ENCODE measurements at places on chromosomes 6 and 20.
A peak's percentile ranks its signal among the peaks of the same experiment; 100 is the strongest.

GRCh38 chr20:6767536-6768227 is at the start of gene BMP2:
Gene BMP2, plus strand, starts transcription at chr20:6767686. Its CDS starts 2,441 bp downstream, at chr20:6770127.
- peak; percentile 52 for DNase-seq

GRCh38 chr20:42218621-42219374 is 600.6 kb upstream of the CHD6 start:
- DNase-seq, result no peak

DNA sequence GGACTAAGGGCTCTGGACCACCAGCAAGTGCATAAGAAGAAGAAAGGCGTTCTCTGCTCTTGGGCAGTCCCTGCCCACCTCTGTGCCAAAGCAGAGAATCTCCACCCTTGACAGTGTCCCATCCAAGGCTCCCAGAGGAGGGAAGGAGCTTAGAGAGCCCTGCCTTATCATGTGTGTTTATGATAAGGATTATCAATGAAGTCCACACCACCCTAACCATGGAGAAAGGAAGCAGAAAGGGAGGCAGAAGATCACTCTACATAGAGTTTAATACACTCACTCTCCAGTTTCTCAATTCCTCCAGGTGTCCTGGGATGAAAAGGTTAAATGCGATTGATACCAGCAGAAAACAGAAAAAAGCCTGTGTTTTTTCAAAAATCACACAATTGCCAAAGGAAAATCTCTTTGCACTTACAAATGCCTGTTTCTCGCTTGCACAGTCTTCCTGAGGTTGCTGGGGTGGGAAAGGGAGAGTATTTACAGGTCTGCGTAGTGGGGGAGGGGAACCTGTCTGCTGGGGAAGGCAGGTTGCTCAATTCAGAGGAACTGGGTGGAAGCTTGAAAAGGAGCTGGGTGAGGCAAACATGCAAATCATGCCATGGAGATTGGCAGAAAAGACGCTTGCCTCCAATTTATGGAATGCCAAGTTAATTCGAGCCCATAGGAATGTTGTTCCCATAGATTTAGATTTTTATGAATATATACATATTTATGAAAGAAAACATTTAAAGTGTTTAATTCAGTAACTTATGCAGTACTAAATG is 104.0 kb downstream of the EYA2 start:
- DNase-seq, result no peak

GRCh38 chr6:157985378-157986155 is 3.9 kb downstream of the SYNJ2 start:
- DNase-seq, result peak; percentile 14

DNA sequence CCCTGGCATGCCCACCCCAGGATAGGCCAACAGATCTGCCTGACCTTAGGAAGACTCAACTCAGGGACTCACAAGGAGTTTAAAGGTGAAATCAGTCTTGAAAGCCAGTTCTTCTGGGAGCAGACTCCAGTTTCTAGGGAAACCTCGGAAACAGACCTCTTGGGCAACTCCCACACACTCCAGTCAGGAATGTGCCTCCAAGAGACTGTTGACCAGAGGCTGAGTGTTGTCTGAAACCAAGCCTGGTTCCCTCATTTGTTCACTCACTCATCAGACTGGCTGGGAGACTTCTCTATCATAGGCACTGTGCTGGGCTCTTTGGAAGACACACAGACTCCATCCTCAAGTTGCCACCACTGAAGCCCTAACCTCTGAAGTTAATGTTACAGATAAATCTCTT is 1.8 kb downstream of the TREM1 start:
- DNase-seq, result no peak

- peak; percentile 10 for DNase-seq
These were observed 82.8 kb downstream of the SLC23A2 start for GRCh38 chr20:4918473-4918872.

DNA sequence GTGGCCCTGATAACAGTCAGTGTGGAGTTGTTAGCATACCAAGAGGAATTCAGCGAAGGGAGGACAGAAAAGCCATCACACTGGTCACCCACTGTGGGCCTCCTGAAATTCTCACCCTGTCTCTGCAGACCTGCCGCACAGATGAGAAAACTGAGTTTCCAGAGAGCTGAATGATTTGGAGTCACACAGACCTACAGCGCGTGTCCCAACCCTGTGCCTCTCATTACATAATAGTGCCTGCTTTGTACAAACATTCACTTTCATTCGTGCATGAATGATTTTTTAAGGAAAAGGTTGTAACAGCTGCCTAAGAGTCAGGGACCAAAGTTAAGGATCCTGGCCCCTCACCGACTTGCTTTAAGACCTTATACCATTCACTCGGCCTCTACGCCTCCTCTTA is 62.7 kb downstream of the THBS2 start:
- no peak for DNase-seq

DNA sequence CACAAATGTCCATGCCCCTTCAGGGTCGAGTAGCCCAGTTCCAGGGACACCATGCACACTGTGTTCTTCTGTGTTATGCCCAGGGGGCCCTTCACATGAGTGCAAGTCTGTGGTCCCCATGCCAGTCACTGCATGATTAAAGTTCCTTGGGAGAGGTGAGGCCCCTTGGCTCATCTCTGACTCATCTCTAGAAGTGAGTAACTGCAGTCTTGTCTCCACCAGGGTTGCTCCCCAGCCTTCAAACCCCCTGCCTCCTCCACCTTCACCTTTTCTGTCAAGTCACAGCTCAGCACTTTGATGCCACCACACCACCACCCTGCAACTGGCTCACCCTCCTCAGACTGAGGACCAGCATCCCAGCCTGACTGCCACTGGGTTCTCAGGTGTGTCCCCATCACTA is 161.7 kb downstream of the UNC5CL start:
- DNase-seq, result no peak

GRCh38 chr20:33883164-33883563 is 72.0 kb downstream of the CHMP4B start:
- no peak for DNase-seq

GRCh38 chr6:156502969-156503504 is 274.1 kb upstream of the ARID1B start:
- no peak for DNase-seq

Measured in SHP77 (cell line).